ENCODE measurements at places on chromosomes 1 and 21.

DNA sequence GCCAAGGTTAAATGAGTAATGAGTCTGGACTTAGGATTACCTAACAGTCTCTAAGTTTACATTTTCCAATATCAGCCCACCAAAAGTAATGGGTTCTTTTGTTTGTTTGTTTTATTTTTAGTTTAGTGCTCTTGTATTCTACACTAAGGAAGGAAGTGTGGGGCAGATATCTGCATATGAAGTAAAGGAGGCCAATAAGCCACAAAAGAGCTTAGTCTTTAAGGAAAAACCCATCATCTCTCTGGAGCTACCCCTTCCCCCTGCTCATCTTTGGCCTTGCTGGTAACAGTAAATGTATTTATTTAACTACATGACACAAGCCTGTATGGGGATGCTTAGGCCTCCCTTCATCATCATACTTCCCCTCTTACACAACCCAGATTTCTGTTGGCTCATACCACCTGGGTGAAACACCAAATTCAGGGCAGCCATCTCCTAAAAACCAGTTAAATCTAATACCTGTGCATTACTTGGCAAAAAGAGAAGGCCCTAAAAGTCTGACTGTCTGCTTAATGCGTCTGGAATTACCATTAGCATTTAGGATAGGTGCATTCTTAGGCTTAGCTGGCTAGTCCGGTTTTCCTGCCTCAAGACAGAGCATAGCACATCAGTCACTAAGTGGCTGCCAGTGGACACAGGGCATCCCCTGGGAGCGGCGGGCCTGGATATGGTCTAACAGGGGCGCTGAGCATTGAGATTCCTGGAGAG, 96.8 kb upstream of the ADGRL2 start:
- DNase-seq, result no peak

DNA sequence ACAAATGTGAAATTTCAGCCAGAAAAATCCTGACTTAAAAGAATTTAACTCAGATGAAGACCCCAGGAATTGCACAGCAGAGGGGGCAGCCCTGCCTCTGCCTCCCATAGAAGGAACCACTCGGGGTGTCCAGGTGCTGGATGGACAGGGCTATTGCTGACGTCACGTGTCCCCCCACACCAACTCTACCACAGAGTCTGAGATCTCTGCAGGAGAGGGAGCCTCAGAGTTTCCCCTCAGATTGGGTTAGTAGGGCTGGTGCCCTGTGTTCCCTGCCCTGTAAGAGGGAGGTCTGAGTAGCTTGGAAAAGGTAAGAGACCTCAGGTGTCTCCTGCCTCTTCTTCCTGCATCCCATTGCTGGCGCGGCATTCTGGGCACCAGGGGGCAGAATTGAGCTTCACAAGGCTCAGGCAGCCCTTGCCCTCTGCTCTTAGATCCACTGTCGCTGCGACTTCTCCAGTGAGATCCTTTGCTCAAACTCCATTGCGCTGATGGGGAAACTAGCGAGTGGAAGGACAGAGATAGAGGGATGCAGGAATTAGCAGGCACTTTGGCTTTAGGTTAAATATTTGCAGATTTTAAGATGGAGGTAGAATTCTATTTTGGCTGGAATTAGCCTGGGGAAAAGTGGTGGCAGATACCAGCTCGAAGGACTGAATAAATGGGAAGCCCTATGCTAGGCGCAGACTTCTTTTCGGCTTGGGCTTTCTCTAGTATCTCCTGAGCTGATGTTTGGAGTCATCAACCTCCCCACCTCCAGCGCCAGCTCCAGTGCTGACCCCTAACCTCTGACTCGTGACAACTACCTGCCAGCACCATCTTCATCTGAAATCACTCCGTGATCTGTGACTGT, 42.8 kb upstream of the DMBX1 start:
- DNase-seq, result peak; percentile 82

GRCh38 chr1:226598455-226598849, 49.9 kb downstream of the STUM start:
- no peak for DNase-seq

DNA sequence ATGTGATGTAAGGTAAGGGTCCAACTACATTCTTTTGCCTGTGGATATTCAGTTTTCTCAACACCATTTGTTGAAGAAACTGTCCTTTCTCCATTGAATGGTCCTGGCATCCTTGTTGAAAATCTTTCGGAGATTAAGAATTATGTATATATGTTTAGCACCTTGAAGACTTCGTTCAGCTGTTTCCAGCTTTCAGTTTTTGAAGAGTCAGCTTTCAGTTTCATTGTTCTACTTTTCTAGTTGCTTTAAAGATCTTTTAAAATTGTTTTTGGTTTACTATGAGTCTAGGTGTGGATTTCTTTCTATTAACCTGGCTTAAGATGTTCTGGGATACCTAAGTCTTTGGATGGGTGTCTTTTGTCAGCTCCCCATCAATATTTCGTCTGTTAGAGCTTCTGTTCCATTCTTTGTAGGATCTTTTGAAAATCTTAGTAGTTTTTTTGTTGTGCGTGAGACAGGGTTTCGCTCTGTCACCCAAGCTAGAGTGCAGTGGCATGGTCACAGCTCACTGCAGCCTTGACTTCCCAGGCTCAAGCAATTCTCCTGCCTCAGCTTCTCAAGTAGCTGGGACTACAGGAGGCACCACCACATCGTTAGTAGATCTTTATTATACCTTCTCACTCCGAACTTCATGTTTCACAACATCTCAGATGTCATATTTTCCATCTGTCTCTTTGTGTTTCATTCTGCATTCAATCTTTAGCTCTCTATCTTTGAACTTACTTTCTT, 353.5 kb upstream of the B3GALT2 start:
- DNase-seq, result no peak

DNA sequence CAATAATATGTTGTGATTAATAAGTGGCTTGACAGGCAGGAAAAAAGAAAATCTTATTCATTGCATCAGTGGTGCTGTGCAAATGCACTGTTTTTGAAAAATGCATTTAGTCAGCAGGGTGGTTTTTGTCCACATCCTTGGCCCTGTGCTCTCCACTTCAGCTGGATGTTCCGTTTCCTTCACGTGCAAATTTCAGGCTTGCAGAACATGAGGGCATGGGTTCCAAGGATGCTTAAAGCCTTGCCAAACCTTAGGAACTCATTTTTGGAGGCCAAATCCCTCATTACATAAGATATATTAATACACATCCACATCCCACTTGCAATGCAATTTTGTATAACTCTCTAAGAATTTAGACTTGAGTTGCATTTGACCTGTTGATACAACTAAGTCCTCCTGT, 410.1 kb downstream of the PRDM2 start:
- no peak for DNase-seq

DNA sequence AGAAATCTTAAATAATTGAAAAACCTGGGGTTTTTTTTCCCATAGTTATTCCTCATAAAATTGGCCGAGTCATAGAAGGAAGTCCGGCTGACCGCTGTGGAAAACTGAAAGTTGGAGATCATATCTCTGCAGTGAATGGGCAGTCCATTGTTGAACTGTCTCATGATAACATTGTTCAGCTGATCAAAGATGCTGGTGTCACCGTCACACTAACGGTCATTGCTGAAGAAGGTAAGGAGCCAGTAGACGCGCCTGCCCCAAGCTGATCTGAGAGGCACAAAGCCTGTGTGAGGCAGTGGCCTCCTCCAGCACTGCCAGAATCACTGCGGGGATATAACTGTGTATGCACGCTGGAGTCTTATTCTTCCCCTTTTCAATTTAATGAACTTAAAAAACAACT, 100.3 kb downstream of the PHTF1 start:
- no peak for DNase-seq

DNA sequence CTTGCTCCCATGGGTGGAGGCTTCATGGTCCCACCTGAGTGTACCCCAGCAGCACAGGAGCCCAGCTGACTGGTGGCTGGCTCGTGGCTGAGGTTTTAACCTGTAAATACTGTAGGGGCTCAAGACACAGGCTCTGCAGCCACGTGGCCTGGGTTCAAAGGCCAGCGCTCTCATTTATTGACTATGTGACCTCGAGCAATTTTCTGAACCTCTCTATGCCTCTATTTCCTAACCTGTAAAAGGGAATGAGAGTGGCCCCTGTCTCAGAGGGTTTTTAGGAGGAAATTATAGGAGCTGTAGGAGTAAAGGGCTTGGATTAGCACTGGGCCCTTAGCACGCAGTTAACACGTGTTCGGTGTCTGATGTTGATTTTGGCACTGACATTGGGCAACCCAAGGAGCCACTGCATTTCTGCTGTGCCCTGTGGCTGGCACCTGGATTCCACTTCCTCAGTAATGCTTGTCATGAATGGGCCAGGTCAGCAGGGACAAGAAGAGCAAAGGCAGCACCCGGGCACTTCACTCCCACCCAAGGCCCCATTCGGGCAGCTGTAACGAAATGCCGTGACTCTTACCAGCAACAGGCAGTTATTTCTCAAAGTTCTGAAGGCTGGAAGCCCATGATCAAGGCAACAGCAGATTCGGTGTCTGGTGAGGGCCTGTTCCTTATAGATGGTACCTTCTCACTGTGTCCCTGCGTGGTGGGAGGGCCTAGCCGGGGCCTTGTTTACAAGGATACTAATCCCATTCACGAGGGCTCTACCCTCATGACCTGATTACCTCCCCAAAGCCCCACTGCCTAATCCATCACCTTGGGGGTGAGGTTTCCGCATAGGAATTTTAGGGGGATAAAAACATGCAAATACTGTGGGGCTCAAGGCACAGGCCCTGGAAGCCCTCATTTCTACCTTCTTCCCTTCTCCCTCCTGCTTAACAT, 25.2 kb downstream of the ARHGEF10L start:
- no peak for DNase-seq

DNA sequence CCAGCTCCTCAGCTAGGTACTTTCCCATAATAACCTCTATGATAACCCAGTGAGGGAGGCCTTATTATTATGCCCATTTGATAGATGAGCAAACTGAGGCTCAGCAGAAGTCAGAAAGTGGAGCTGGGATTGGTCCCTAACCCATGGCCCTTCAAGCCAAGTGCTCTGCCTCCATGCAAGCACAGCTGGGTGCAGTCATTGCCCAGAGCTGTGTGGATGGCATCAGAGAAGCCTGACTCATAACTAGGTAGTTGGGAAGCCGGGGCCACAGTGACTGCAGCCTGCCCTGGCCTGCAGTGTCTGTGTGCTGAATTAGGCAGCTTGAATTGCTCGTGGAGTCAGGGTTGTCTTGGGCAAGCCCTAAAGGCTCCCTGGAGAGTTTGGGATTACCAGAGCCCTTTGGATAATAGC, 89.9 kb upstream of the SLC2A1 start:
- no peak for DNase-seq

GRCh38 chr1:209772126-209772525, 12.2 kb downstream of the C1orf74 start:
- DNase-seq, result no peak

GRCh38 chr1:116515702-116516101, 55.1 kb downstream of the CD58 start:
- no peak for DNase-seq

DNA sequence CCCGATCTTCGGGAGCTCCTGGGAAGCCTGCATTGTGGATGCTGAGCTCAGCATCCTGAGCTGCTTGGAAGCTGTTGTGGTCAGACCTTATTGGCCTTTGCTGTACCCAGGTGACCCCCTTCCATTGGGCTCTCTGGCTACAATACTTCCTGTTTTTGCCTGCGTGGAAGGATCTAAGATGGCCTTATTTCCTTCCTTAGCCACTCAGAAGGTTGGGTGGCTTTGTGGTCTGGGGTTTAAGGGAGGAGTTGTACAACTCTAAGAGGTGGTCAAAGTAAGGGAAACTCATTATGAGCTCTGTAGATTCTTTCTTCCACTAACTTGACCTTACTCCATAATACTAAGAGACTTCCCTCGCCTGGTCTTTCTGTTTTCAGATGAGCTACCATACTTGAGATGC, 17.7 kb downstream of the PFKFB2 start:
- no peak for DNase-seq

- peak; percentile 29 for DNase-seq
These were observed 20.7 kb downstream of the KCNA2 start for GRCh38 chr1:110585481-110585880.

GRCh38 chr1:101357444-101357986, 120.7 kb downstream of the S1PR1 start:
- DNase-seq, result peak; percentile 63

DNA sequence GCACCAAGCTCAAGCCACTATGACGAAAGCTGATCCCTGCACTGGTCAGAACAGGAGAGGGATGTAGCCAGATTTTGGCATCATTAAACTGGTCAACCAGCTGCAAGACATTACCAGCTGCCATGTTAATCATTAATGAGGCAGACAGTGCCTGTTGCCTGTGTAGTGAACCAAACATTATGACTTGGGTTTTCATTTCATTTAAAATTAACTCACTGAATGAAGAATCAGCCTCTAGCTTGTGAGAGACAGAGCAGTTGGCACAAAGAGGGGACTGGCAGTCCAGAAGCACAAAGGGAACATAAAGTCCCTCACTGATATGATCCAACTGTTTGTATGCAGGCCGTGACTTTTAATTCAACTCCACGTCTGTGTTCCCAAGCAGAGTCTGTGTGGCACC, 318.9 kb downstream of the SEC16B start:
- DNase-seq, result no peak

GRCh38 chr1:199978408-199978940, 49.0 kb upstream of the NR5A2 start:
- DNase-seq, result no peak

DNA sequence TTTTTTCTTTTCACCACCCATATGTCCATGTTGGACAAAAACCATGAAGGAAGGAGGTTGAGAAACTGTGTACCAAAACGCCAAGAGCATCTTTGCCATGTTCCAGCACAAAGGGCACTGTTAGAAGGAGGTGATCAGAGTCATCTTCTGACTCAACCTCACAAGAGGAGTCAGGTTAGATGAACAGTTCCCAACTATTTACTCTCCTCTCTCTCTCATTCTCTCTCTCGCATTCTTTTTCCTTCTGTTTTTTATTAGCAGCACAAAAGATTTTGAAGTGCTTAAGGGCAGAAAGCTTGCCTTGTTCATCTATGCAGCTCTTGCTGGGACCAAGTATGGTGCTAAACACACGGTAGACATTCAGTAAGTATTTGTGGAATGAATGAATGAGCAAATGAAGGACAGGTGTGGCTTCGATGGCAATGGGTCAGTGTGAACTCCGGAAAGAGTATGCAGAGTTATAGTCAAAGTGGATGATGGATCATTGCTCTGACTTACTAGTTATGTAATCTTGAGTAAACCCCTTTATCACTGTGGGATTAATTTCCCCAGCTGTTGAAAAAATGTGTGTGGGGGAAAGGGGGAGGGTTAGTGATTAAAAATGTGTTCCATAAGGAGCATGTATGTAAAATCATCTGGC, 33.9 kb downstream of the DDR2 start:
- DNase-seq, result no peak

GRCh38 chr1:4322881-4323280, 331.5 kb upstream of the AJAP1 start:
- DNase-seq, result no peak

- DNase-seq, result no peak
These were observed 308.8 kb downstream of the BRINP3 start for GRCh38 chr1:190168893-190169280.

GRCh38 chr1:161054232-161054631, 8.5 kb upstream of the USF1 start:
- DNase-seq, result no peak

GRCh38 chr1:200143347-200143746, 115.8 kb downstream of the NR5A2 start:
- DNase-seq, result no peak
